Anterior cingulate cortex (tissue), 58 donors: ENCODE measurements at places on chromosomes 7 and 10.

GRCh38 chr7:151790830-151791620, 85.9 kb downstream of the PRKAG2 start:
- DNase-seq = no peak

- DNase-seq = no peak
Measured at GRCh38 chr10:131773370-131774343, 127.2 kb upstream of the PPP2R2D start.

DNA sequence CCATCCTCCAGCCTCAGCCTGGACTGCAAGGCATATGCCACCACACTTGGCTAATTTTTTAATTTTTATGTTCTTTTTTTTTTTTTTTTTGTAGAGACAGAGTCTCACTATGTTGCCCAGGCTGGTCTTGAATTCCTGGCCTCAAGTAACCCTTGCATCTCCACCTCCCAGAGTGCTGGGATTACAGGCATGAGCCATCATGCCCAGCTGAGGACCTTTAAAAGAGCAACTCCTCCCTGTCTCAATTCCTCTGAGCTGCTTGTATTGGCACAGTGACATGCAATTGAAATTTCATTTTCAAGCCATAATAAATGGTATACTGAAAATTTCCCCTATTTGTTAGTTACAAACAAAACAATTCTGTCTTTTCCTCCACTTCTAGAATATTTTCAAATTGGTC, 19.5 kb downstream of the DNAJB9 start:
- DNase-seq = no peak

DNA sequence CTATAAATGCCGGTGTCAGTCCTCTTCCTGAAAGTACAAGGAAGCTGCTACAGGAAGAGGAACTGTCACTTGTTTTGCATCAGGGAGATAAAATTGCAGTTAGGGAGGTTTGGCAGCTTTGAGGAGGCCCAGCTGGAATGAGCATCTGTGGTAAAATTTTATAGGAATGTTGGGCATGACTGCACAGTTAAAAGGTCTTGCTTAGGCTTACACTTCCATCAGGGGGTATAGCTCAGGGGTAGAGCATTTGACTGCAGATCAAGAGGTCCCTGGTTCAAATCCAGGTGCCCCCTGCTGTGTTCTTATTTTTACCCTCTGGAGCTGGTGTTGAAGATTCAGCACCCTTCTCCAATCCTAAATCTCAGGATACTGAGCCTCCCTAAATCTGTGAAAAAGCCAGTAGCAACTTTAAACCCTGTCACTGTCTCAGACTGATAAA, 65.9 kb downstream of the ZNF467 start:
- no peak for DNase-seq

- DNase-seq = no peak
Measured at GRCh38 chr7:155743177-155743576, 69.1 kb downstream of the SHH start.

- no peak for DNase-seq
Measured at GRCh38 chr7:74579800-74580685, 77.5 kb upstream of the GTF2I start.
